ENCODE measurements at places on chromosomes 13 and 19.

GRCh38 chr13:27979001-27979643, 9.4 kb downstream of the URAD start:
- no peak for DNase-seq

DNA sequence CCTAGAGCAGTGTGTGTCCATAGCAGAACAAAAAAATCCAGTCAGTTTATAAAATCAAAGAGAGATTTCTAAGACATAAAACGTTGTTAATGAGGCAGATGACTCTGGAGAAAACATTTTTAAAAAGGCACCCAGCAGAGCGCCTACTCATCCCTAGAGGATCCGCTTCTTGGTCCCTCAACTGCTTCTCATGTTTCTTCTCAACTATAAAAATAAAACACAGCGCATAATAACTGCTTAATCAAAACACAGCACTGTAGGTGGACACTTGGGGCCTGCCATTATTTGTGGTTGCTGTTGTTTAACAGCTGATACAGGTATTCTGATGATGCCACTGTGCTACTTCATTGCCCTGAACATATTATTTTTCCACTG, 347.9 kb downstream of the FGF9 start:
- DNase-seq = no peak

DNA sequence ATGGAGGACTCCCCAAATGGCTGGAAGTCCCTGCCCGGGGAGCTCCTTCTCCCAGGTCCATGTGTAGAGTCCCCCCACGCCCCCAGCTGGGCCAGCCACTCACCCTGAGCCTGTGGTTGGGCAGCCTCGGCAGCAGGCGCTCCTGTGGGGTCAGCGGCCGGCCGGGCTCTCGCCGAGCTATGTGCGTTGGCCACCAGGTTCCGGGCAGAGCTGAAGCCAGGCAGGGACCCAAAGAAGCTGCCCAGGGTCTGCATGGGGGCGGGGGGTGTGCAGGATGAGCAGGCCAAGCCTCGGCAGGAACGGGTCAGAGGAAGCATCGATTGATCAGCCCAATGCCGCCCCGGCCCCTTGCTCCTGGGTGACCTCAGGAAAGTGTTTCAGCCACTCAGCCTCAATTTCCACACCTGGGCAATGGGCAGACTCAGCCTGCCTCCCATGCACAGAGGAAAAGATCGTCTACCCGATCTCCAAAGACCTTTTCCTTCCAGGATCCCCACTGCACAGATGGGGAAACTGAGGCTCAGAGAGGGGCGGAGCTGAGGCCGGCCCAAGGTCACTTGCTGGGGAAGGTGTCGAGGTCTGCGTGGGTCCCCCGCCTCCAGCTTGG, 732 bp downstream of the PLIN4 start:
- DNase-seq = no peak

DNA sequence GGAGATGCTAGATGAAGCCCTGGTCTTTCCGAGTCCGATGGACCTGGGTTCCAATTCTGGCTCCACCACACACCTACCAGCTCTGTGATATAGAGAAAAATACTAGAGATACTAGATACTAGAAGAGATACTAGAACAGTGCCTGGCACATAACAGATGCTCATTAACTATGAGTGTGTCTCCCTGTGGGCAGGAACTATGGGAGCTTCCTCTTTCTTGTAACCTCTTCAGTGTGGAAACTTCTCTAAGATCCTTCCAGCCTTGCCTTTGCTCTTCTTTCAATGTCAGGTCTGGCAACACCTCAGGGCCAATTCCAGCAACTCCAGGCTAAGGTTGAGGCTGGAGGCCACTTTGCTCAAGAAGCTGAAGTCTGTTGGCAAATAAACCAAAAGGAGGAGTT, 143.9 kb downstream of the KATNAL1 start:
- DNase-seq = no peak

DNA sequence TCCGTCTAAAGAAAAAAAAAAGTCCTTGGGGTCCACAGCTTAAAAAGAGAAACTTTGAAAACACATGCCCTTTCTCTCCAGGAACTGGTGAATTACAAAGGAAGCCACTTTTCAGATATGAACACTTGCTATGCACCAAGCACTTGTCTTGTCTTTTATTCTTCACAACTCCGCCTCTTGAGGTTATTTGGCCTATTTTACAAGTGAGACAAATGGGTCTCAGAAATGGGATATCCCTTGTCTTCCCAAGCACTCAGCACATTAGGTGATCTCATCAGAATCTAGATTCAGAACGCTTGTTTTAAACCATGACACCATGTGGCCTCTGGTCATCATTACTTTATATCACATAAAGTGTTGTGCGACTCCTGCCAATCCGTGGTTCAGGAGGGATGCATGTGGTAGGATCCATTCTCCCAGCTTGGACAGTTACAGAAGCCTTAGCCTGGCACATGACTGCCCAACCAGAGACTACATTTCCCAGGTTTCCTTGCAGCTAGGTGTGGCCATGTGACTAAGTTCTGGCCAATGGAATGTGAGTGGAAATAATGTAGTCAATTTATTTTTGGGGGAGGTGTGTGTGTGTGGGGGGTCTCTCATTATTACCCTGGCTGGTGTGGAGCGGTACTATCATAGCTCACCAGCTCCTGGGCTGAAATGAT, 13.9 kb downstream of the TSKS start:
- no peak for DNase-seq

DNA sequence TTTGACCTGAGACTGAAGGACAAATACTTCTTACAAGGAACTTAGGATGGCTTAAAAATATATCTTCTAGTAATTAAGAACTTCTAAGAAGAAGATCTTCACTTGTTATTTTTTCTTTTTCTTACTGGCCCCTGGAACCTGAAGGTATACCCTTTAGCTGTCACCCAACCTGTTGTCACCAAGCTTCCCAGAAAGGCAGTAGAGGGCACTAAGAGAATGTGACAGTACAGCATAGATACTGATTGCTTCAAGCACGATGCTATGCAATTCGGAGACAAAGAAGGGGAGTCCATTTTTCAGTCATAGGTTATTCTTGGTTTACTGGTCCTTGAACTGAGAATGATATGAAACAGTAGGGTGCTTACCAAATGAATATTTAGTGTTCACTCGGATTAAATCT, 208.3 kb upstream of the PCDH9 start:
- no peak for DNase-seq

DNA sequence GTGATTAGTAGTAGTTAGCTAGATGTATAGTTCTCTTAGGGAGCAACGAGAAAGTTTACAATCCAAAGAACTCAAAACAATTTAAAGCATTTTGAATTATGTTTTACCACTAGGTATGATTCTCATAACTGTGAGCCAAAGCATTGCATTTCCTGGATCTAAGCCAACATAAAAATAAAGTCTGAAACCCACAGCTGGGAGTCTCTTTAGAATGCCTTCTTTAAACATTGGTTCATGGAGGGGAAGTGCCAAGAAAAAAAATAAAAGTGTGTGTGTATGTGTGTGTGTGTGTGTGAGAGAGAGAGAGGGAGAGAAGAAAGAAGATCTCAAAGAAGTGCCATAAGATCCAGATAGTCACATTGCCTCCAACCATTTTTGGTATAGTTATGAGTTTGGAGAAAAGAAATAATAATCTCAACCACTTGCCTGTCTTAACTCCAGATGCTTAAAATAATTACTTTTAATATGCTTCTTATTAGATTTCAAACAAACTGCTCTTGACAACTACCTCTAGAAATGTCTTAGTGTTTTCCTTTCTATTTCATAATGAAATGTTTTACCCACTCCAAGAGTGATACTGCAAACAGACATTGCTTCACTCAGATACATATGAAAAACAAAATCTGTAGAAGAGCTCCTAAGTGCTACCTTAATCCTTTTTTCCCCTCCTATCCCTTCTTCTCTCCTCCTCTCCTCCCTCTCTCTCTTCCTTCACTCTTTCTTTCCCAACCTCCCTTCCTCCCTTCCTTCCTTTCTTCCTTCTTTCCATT, 554.1 kb downstream of the KCTD12 start:
- DNase-seq = no peak

DNA sequence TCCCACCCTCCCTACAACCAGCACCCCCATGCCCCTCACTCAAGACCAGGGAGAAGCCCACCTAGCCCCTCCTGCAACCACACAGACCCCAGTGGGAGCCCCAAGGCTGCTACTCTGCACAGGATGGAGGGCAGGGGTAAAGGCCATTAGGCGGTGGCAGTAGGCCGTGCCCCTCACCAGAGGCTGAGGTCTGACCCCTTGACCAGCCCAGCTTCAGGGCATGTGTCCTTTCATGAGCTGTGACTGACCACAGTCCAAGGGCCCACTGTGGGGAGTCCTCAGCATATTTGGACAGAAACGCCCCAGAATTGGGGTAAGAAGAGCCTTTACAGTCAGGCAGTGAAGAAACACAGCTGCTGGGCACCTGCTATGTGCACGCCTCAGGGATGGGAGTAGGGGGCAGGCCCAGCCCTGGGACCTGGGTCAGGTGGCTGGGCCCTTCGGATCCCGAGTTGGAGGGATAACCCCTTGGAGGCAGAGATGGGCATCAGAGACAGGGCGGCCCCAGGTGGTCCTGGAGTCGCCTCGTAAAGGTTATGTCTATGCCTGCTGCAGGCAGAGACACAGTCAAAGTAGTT, 1.7 kb upstream of the RPS5 start:
- DNase-seq = no peak

- DNase-seq = no peak
Measured at GRCh38 chr19:46376241-46377153, 29.6 kb downstream of the PPP5C start.

DNA sequence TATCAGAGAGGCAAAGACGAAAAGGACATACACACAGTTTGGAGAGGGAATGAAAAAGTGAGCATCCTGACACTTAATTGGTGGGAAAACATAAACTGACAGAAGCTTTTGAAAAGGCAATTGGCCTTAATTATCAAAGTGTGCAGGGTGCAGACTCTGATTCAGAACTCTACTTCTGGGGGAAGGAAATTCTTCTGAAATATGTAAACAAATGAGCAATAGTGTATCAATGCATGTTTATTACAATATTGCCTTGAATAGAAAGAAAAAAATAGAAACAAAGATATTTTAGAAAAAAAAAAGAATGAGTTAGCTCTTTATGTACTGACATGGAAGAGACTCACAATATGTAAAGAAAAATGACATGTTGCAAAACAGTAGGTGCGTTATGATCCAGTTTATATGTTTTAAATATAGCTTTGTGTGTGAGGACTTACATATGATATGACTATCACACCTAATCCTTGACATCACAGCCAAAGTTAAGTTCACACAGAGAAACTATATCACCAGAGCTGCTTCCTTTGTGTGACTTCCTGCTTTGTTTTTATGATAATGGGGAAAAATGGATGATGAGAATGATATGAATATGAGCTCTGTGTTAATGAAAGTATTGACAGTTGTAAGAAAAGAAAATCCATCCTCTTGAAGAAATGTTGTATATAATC, 182.4 kb downstream of the KCTD12 start:
- DNase-seq = no peak

DNA sequence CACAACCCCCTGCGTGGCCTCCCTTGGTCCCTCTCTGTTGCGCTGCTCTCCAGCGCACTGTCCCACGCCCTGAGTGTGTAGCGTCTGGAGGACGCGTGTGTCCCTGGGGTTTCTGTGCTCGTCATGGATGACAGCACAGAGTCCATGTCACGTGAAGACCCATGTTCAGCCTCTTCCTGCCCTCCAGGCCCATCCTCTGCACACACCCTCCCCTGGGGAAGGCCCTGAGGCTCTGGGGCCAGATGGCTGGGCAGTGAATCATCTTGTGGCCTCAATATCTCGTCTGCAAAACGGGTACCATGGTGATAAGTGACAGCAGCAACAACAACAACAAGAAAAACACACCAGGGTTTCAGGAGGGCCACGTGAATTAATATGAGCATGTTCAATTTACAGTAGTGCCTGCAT, 71.5 kb upstream of the ARHGEF7 start:
- DNase-seq = no peak

- DNase-seq = no peak
Measured at GRCh38 chr13:40563350-40564125, 102.9 kb downstream of the FOXO1 start.

GRCh38 chr13:23516190-23516589, 54.0 kb upstream of the TNFRSF19 start:
- no peak for DNase-seq

DNA sequence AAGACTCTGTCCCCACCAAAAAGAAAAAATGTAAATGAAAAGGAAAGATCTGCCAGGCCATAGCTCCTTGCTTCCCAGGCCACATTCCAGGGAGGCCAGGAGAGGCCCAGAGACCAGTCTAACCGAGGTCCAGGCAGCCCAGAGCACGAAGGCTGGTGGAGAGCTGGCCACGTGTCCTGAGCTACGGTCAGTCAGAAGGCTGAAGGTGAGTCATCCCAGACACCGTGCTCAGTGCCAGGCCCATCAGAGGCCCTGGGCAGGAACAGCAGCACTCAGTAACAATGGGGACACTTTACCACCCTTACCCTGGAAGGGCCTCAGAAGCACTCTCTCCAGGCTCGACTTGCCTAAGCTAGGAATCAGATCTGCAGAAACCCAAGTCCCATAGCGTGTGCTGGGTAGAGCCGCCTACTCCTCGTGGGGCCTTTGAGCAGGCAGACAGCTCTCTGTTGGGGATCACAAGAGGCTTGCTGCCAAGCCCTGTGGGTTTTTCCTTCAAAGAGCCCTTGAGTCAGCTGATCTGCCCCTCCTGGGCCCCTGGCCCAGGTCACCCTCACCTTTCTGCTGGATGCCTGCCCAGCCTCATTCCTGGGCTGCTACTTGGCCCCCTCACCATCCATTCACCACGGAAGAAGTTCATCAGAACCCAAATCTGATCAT, 11.6 kb upstream of the DNMT1 start:
- no peak for DNase-seq
